A673 (cell line): ENCODE measurements at places on chromosomes 3 and 15.

DNA sequence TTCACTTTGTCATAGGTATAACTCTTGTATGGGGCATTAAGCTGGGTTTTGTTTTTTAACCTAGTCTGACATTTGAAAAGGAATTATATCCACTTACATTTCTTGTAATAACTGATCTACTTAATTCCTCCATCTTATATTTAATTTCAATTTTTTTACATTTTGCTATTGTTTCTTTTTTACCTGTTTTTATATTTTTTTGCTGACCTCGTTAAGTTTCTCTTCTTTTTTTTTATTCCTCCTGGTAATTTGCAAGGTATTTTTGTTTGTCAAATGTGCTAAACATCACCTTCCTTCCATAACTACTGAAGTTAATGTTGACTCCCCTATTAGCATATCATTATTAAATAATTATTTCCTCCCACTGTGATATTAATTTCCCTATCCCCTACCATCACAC is 87.7 kb upstream of the NR2F2 start:
- no peaks in the 10 kb centered on the region for H3K4me1 ChIP-seq
- H3K4me3 ChIP-seq = no peak overlapping the region
- DNase-seq = no peak
- H3K27me3 ChIP-seq = no peaks in the 10 kb centered on the region
- H3K36me3 ChIP-seq = no peaks in the 10 kb centered on the region

GRCh38 chr3:143924522-143925285 is 46.9 kb upstream of the DIPK2A start:
- H3K4me1 ChIP-seq = no peaks in the 10 kb centered on the region
- H3K4me3 ChIP-seq = no peak overlapping the region
- no peak overlapping the region for H3K27ac ChIP-seq
- no peak for DNase-seq

- no peaks in the 10 kb centered on the region for H3K36me3 ChIP-seq
- H3K4me3 ChIP-seq = no peak overlapping the region
- H3K4me1 ChIP-seq = no peaks in the 10 kb centered on the region
- H3K27ac ChIP-seq = no peak overlapping the region
Measured at GRCh38 chr15:85956532-85957275, 123.0 kb upstream of the AGBL1 start.

GRCh38 chr3:72105306-72105705 is 320.4 kb upstream of the PROK2 start:
- DNase-seq = no peak
- no peak overlapping the region for H3K27ac ChIP-seq
- H3K36me3 ChIP-seq = no peaks in the 10 kb centered on the region
- no peak overlapping the region for H3K4me3 ChIP-seq
- H3K4me1 ChIP-seq = no peaks in the 10 kb centered on the region

DNA sequence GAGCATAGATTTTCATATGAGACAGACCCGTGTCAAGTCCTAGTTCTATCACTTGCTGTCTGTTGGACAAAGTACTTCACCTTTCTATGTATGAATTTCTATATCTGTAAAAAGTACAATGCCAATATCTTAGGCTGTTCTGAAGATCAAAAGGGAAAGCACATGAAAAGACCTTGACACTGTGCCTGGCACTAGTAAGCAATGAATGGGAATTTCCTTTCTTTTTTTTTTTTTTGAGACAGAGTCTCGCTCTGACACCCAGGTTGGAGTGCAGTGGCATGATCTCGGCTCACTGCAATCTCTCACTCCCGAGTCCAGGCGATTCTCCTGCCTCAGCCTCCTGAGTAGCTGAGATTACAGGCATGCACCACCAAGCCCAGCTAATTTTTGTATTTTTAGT is 35.4 kb upstream of the ETV5 start:
- H3K4me1 ChIP-seq = no peaks in the 10 kb centered on the region
- H3K27ac ChIP-seq = no peak overlapping the region
- H3K27me3 ChIP-seq = no peaks in the 10 kb centered on the region

- H3K36me3 ChIP-seq = no peaks in the 10 kb centered on the region
- H3K4me1 ChIP-seq = no peaks in the 10 kb centered on the region
- H3K27ac ChIP-seq = no peak overlapping the region
Measured at GRCh38 chr3:22292681-22293080, 541.7 kb upstream of the ZNF385D start.

- no peaks in the 10 kb centered on the region for H3K27me3 ChIP-seq
- H3K27ac ChIP-seq = no peak overlapping the region
- peak; percentile 25 for DNase-seq
- H3K36me3 ChIP-seq = no peaks in the 10 kb centered on the region
- H3K4me3 ChIP-seq = no peak overlapping the region
Measured at GRCh38 chr3:171113716-171114115, 87.2 kb upstream of the SLC2A2 start.

- H3K27me3 ChIP-seq = no peaks in the 10 kb centered on the region
- no peak for DNase-seq
- H3K36me3 ChIP-seq = no peaks in the 10 kb centered on the region
- H3K4me1 ChIP-seq = peaks cover 11% of the 10 kb centered on the region
- no peak overlapping the region for H3K4me3 ChIP-seq
Measured at GRCh38 chr15:44300572-44300971, 12.1 kb downstream of the GOLM2 start.

GRCh38 chr3:180926526-180926925 is 14.1 kb downstream of the FXR1 start:
- peaks cover 3% of the 10 kb centered on the region for H3K4me1 ChIP-seq
- no peak overlapping the region for H3K4me3 ChIP-seq
- H3K27ac ChIP-seq = no peak overlapping the region
- H3K36me3 ChIP-seq = peaks cover 10% of the 10 kb centered on the region
- no peaks in the 10 kb centered on the region for H3K27me3 ChIP-seq

DNA sequence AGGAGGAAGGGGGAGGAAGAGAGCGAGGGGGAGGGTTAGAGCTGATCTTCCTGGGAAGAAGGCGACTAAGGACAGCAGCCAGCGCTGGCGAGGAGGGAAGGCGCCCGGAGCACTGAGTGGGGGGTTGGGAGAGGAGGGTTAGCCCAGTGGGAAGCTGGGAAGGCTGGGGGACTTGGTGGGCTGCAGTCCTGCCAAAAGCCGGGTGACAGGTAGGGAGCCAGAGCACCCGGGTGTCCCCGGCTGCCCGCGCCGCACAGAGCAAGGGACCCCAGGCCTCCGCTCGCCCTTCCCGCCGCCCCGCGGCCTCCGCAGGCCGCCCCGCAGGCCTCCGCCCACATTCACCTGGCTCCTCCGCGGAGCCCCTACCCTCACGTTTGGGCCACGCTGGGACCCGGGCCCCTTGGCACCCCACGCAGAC is 448 bp downstream of the SLC12A8 start:
- H3K27ac ChIP-seq = no peak overlapping the region
- H3K36me3 ChIP-seq = no peaks in the 10 kb centered on the region
- peak overlapping the region; percentile 49 for H3K4me3 ChIP-seq
- no peak for DNase-seq
- peaks cover 18% of the 10 kb centered on the region for H3K4me1 ChIP-seq
- no peaks in the 10 kb centered on the region for H3K27me3 ChIP-seq

DNA sequence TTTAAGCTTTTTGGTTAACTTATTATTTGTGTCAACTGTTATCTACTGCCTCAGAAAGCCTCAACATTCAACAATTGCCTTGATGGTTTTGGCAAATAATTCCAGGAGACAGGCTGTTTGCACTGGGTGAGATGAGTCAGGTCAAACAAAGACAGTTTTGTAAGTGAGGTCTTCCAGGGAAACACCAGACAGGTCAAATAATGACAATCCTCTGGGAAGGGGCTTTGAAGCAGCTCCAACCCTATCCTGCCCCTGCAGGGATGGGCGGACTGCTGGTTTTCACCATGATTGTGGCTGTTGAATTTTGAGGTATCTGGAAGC is 79.4 kb upstream of the PRR23E start:
- DNase-seq = no peak
- no peak overlapping the region for H3K4me3 ChIP-seq
- H3K27me3 ChIP-seq = no peaks in the 10 kb centered on the region
- no peaks in the 10 kb centered on the region for H3K36me3 ChIP-seq
- H3K27ac ChIP-seq = no peak overlapping the region
- H3K4me1 ChIP-seq = no peaks in the 10 kb centered on the region

- H3K36me3 ChIP-seq = no peaks in the 10 kb centered on the region
- peaks cover 45% of the 10 kb centered on the region for H3K27me3 ChIP-seq
- DNase-seq = peak; percentile 47
- no peaks in the 10 kb centered on the region for H3K4me1 ChIP-seq
- peak within 1 kb of the TSS; percentile 28 for H3K4me3 ChIP-seq
- H3K27ac ChIP-seq = no peak within 1 kb of the TSS
Measured at GRCh38 chr3:39809181-39809994, at the start of gene MYRIP. Gene MYRIP (plus strand): TSS chr3:39809609. CDS start chr3:39900817, 91,208 bp downstream.
